ENCODE measurements at places on chromosomes 4 and X.

DNA sequence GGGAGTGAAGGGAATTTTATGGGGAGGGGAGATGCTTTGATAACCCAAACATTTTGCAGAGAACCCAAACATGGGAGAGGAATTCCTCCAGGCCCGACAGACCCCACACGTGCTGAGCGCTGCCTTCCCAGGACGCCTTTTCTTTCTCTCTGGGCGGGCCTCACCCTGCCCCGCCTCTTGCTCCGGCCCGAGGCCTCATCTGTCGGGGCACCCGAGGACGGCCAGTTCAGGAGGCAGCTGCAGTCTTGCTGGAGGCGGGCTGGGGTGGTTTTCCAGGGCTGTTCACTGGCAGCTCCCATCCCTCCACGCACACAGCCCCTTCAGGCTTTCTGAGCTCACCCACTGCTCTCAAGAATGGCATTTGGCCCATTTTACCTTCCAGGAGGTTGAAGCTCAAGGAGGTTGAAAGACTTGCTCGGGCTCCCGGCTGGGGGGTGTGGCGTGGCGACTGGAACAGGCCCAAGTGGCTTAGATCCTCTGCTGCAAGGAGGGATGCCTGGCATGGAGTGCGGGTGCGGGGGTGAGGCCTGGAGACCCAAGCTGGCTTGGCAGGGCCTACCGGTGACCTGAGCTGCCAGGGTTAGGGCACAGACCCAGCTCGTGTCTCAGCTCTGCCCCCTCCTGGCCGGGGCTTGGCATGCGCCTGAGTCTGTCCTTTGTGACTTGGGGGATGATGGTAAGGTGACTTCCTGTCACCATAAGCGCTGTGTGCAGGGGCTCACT, 99.2 kb downstream of the PSAPL1 start:
- DNase-seq = peak; percentile 67

GRCh38 chrX:103927030-103927429, 35.4 kb upstream of the TMSB15B start:
- no peak for DNase-seq

DNA sequence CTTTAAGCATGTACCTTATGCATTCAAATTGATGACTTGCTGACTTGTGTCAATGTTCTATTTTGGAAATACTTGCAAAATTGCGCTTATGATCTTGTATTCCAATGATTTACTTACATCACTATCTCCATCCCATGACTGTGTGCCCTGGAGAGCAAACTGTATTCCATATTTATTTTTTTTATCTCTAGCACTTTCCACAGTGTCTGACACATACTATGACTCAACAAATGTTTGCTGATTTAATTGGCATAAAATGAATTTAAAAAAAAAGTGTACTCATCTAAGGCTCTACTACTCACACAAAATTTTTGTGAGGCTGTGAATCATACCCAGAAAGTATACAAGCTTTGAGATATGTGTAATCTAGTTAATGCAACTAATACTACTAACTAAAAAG, 1066.8 kb upstream of the ADGRL3 start:
- DNase-seq = peak; percentile 1

- no peak for DNase-seq
Measured at GRCh38 chrX:8565729-8566128, 101.1 kb downstream of the VCX3B start.

GRCh38 chrX:115650916-115651315, 89.9 kb downstream of the PLS3 start:
- peak; percentile 42 for DNase-seq

DNA sequence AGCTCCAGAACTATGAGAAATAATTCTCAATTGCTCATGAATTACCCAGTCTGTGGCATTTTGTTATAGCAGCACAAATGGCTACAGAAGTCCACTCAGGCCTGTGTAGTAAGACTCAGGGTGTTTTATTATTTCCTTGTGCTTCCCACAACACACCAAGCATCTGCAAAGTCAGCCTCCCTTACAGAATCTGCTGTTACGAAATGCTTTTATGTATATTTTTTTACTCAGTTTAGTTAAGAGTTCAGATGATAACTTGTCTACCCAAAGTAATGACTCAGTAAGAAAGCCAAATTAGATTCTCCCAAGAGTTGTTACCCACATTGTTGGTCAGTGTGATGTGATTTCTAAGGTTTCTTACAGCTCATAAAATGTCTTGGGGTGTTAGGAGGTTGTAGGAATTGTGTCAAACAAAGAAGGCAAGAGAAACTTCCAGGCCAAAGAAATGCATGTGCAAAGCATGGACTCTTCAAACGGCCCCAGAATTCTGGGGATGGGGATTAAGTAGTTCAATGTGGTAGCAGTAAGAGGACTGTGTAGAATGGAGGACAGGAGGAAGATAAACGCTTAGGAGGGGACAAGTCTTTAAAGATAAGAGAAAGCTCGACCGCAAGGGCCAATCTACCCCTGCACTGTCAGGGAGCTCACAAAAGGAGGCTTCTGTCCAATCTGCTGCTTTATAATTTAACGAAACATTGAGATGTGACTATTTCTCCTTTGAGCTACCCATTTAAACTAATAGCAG, 35.4 kb upstream of the TMEM184C start:
- no peak for DNase-seq

GRCh38 chr4:6716958-6717655, 1.1 kb downstream of the BLOC1S4 start:
- DNase-seq = no peak

- DNase-seq = no peak
Measured at GRCh38 chrX:102968216-102968615, 31.1 kb downstream of the RAB40AL start.
